ENCODE measurements at places on chromosomes 13 and 19. TPM values are rescaled to one million over a fixed set of nuclear protein-coding genes. Genes with fewer than 3 reads are reported as not detected.

The NXNL1 gene
- not detected for total RNA-seq

The PTH2 gene
- total RNA-seq, result not detected

The SPINT2 gene
- total RNA-seq, result 73.9 TPM

The ZNF737 gene
- 94.1 TPM for total RNA-seq

The UNC13A gene
- 29.6 TPM for total RNA-seq

The NANOS3 gene
- 5.6 TPM for total RNA-seq

The RNF225 gene
- total RNA-seq, result not detected

The KANK2 gene
- total RNA-seq, result 10.6 TPM

The DAND5 gene
- total RNA-seq, result not detected

The ATCAY gene
- total RNA-seq, result 85.9 TPM

The SERP2 gene
- total RNA-seq, result 30.7 TPM

The CDC16 gene
- 49.4 TPM for total RNA-seq

The PRTN3 gene
- not detected for total RNA-seq

The DIRAS1 gene
- 23.1 TPM for total RNA-seq

Measured in occipital lobe (tissue), 3 donors.